Right lobe of liver (tissue), 6 donors: ENCODE measurements at places on chromosomes 13 and 19. TPM values are rescaled to one million over a fixed set of nuclear protein-coding genes. Genes with fewer than 3 reads are reported as not detected.

DNA sequence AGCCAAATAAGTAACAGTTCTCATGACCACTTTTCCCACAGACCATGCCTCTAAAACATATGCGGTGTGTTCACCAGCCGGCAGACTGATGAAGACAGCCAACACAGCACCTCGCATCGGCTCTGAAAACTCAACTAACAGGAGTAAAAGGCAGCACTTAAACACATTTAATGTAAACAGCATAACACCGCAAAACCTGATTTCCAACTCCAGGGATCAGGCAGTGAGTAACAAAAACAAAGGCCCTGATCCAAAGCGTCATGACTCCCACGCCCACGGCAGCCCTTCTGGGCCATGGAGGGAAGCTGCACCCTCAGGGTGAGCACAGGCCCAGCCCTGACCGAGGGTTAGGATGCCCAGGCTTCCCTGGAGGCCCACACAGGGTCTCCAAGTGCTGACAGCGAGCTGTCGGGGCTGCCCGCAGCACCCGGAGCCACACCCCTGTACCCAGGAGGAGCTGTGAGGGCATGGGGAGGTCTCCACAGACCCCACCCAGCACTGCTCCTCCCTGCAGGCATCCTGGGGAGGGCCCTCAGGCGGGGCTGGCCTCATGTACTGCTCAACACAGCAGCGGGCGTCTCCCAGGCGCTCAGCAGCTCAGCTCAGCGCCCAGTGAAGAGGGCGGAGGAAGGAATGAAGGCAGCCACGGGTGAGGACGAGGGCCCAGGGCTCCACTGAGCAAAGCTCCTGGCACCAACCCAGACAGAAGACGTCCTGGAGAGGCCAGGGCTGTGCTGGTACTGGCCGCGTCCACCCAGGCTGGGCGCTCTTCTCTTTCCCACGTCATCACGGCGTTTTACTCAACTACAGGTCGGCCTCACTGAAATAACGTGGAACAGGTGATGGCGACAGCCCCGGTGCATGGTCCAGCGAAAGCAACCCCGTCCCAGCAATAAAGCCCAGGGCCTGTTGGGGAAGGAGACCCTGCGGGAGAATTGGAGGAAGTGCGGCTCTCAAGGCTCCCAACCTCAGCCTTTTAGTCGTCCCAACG lies 53.7 kb downstream of the RASA3 start:
- no peak overlapping the region for H3K4me3 ChIP-seq
- H3K27ac ChIP-seq = no peak overlapping the region
- peak; percentile 51 for DNase-seq
- H3K4me1 ChIP-seq = no peaks in the 10 kb centered on the region

- H3K4me3 ChIP-seq = no peak overlapping the region
- H3K27me3 ChIP-seq = no peaks in the 10 kb centered on the region
- H3K36me3 ChIP-seq = no peaks in the 10 kb centered on the region
- H3K4me1 ChIP-seq = no peaks in the 10 kb centered on the region
Observed at GRCh38 chr13:62781866-62782265, 1366.2 kb upstream of the PCDH20 start.

GRCh38 chr13:111187960-111188541 lies 72.9 kb downstream of the ARHGEF7 start:
- H3K4me1 ChIP-seq = no peaks in the 10 kb centered on the region
- no peak overlapping the region for H3K4me3 ChIP-seq
- H3K36me3 ChIP-seq = no peaks in the 10 kb centered on the region
- H3K27ac ChIP-seq = no peak overlapping the region
- DNase-seq = no peak

DNA sequence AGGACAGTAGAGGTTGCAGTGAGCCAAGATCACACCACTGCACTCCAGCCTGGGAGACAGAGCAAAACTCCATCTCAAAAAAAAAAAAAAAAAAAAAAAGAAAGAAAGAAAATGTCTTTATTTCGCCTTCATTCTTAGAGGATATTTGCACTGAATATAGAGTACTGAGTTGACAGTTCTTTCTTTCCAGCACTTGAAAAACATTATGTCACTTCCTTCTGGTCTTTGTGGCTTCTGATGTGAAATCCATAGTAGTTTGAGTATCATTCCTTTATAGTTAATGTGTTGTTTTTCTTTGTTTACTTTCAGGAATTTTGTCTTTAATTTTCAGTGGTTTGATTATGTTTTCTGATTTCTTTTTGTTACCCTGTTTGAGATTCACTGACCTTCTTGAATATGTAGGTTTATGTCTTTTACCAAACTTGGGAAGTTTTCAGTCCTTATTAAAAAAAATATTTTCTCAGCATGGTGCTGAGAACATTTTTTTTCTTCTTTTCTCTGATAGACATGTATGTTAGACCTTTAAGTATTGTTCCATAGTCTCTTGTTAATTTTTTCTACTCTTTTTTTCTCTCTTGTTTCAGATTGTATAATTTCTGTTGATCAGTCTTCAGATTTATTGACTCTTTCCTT lies 50.1 kb downstream of the PCCA start:
- DNase-seq = no peak
- no peaks in the 10 kb centered on the region for H3K36me3 ChIP-seq
- no peak overlapping the region for H3K4me3 ChIP-seq
- no peaks in the 10 kb centered on the region for H3K27me3 ChIP-seq

DNA sequence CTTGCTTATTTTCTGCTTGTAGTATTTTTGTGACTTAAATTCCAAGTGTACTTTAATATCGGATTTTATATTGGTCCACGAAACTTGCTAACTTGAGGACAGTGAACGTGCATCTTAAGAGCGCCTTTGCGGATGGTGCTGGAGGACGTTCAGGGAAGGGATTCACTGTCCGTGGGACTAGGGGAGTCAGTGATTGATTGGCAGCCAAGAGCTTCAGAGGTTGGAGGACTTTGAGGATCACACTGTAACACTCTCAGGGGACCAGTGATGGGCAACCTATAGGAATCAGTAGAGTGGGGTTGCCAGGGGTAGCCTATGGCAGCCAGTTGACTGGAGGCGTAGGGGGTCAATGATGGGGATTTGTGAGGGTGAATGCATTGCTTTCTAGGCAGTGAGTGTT lies 516 bp downstream of the ZNF175 start:
- DNase-seq = no peak
- H3K27ac ChIP-seq = no peak overlapping the region
- H3K4me1 ChIP-seq = no peaks in the 10 kb centered on the region
- no peaks in the 10 kb centered on the region for H3K27me3 ChIP-seq
- no peaks in the 10 kb centered on the region for H3K36me3 ChIP-seq

Gene NLRP11
- total RNA-seq = 0.24 TPM

Gene ZNF534
- not detected for total RNA-seq
